Colonic mucosa (tissue), 4 donors: ENCODE measurements at places on chromosomes 6 and 20. TPM values are rescaled to one million over a fixed set of nuclear protein-coding genes. Genes with fewer than 3 reads are reported as not detected.

Gene SNPH
- 2.4 TPM for total RNA-seq

Gene ZSCAN23
- total RNA-seq = 2.6 TPM

Gene LINC00237
- not detected for total RNA-seq

Gene LAMA5
- total RNA-seq = 32.5 TPM

Gene SRMS
- total RNA-seq = 0.49 TPM

Gene PAK1IP1
- 6.6 TPM for total RNA-seq

Gene EDN1
- 16.2 TPM for total RNA-seq

Gene IYD
- 8.7 TPM for total RNA-seq

GRCh38 chr6:136052031-136052430, 198.1 kb downstream of the MTFR2 start:
- no peaks in the 10 kb centered on the region for H3K4me1 ChIP-seq
- no peak overlapping the region for H3K4me3 ChIP-seq
- H3K36me3 ChIP-seq = no peaks in the 10 kb centered on the region
- H3K27me3 ChIP-seq = no peaks in the 10 kb centered on the region
- DNase-seq = no peak

- no peak overlapping the region for H3K4me3 ChIP-seq
- H3K27ac ChIP-seq = no peak overlapping the region
- no peak for DNase-seq
These were observed 252.8 kb upstream of the PLN start for GRCh38 chr6:118295336-118295735.

DNA sequence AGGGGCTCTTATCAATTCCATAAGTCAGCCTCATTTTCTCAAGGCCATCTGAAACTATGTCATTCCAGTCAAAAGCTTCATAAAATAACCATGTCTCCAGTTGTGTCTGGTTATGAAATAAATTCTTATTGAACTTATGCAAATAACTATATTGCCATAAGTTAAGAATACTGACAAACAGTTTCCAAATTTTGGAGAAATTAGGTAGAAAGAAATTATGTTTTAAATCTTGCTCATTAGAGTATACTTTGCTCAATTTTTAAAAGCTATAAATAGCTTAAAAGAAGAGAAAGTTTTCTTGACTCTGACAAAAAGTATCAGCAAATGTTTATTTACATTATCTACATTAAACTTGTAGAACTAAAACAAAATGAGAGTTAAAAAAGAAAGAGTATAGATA, 63.0 kb upstream of the MRAP2 start:
- H3K4me1 ChIP-seq = no peaks in the 10 kb centered on the region
- no peak for DNase-seq
- H3K4me3 ChIP-seq = no peak overlapping the region
- H3K27ac ChIP-seq = no peak overlapping the region
- H3K36me3 ChIP-seq = no peaks in the 10 kb centered on the region
- no peaks in the 10 kb centered on the region for H3K27me3 ChIP-seq

DNA sequence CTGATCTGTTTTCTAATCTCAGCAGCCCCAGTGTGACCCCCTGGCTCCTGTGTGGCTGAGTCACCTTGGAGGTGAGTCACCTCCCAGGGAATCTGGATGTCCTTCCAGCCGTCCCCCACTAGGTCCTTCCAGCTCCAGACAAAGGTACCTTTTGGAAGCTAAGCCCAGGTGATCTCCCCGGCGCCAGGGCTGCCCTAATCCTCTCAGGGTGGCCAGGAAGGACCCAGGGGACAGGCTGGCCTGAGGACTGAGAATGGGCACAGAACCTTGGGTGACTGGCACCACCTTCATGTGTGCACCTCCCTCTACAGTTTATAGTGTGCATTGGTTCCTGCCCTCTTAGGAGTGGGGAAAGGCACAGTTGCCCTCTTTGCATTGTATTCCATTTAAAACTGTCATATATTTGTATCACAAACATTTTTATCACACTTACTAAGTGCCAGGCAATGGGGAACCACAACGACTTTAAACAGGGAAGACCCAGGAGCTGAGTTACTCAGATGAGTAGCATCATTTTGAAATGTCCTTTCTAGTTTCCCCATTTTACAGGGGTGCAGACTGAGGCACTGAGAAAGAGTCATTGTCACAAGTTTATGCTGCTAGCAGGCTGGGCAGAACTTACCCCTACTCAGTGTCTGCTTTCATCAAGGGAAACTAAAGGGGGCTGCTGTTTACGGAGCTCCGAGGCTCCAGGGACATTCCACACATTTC, 2.6 kb upstream of the BPIFB4 start:
- no peaks in the 10 kb centered on the region for H3K27me3 ChIP-seq
- H3K4me3 ChIP-seq = no peak overlapping the region
- no peaks in the 10 kb centered on the region for H3K4me1 ChIP-seq
- H3K36me3 ChIP-seq = no peaks in the 10 kb centered on the region
- no peak for DNase-seq
- H3K27ac ChIP-seq = no peak overlapping the region

GRCh38 chr6:33620158-33620855, 815 bp upstream of the ITPR3 start:
- peak overlapping the region; percentile 85 for H3K4me3 ChIP-seq
- no peaks in the 10 kb centered on the region for H3K36me3 ChIP-seq
- peak; percentile 69 for DNase-seq
- H3K4me1 ChIP-seq = peaks cover 13% of the 10 kb centered on the region
- no peaks in the 10 kb centered on the region for H3K27me3 ChIP-seq

DNA sequence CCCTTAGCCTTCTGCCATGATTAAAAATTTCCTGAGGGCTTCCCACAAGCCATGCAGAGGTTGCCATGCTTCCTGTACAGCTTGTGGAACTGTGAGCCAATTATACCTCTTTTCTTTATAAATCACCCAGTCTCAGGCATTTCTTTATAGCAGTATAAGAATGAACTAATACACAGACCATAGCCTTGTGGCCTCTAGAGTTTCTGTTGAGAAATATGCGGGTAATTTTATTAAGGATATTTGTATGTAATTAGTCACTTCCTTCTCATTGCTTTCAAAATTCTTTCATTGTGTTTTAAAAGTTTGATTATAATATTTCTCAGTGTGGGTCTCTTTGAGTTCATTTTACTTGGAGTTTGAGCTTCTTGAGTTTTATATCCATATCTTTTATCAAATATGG, 484.9 kb downstream of the COL12A1 start:
- H3K4me3 ChIP-seq = no peak overlapping the region
- H3K36me3 ChIP-seq = no peaks in the 10 kb centered on the region
- no peaks in the 10 kb centered on the region for H3K4me1 ChIP-seq

DNA sequence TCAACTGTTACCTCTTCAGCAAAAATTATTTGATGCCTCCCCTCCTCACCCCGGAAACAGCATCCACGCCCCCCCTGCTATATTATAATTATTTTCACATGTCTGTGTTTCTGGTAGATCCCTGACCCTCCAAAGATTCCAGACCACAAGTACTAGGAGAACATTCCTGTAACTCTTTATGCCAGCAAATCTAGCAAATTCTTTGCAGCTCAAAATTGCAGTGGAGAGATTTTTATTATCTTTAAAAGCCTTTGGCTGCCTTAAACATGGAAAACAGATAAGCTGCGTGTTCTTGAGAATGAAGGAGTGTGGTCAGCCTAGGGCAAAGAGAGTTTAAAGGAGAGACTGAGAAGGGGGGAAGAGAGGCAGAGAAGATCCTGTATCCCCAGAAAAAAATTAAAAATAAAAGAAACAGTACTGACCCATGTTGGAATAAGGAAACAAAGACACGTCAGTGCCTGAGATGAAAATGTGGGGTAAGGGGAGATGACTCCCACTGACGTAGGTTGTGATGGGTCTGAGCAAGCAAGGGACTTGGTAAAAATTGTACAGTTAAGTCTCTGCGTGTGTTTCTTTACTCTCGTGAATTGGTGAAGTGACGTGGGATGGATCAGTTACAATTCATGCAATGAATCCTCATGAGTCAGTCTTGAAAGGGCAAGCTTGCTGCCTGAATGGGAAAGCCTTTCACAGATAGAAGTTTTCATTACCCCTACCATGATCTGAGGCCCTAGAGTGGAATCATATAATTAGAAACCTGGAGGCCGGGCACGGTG, 8.3 kb downstream of the ID4 start:
- H3K4me3 ChIP-seq = no peak overlapping the region
- no peaks in the 10 kb centered on the region for H3K36me3 ChIP-seq
- no peak for DNase-seq
- H3K27me3 ChIP-seq = no peaks in the 10 kb centered on the region

GRCh38 chr6:15968519-15968918, 160.4 kb upstream of the MYLIP start:
- no peaks in the 10 kb centered on the region for H3K4me1 ChIP-seq
- no peak for DNase-seq
- no peak overlapping the region for H3K4me3 ChIP-seq
- no peaks in the 10 kb centered on the region for H3K27me3 ChIP-seq
- no peaks in the 10 kb centered on the region for H3K36me3 ChIP-seq

DNA sequence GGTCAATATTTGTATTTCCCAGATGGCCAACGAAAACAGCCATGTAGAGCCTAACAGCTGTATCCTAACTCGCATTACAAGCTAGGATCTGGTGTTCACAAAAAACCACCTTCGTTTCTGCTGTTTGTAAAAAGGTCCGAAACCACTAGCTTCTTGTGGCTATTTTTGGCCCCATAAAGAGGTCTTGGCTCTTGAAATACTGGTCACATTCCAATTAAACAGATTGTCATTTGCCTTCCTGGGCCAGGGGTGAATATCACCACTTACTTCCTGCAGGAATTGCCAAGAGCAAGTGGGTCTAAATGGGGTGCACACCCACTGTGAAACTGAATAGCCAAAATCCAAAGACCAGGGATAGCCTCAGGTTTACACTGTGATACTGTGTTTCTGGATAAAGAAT, 48.2 kb downstream of the TSHZ2 start:
- no peaks in the 10 kb centered on the region for H3K4me1 ChIP-seq
- H3K27me3 ChIP-seq = no peaks in the 10 kb centered on the region
- H3K27ac ChIP-seq = no peak overlapping the region
- DNase-seq = no peak

DNA sequence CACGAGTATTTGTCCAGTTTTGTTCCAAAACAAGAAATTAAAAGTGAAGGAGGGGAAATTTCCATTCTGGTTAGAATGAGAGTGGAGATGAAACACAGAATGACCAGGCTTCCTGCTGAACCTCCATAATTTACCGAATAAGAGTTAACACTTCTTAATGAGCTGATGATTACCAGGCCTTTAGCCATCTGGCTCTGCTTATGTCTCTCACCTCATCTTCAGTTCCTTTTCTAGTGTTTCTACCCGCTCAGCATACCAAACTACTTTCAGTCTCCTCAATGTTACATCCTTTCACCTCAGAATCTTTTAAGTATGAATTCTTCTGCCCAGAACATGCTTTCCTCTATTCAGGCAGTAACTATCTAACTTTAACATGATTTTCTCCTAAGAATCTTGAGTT, 209.0 kb upstream of the RSPO3 start:
- no peak for DNase-seq
- H3K27ac ChIP-seq = no peak overlapping the region
- H3K4me1 ChIP-seq = no peaks in the 10 kb centered on the region
- H3K27me3 ChIP-seq = no peaks in the 10 kb centered on the region
- no peaks in the 10 kb centered on the region for H3K36me3 ChIP-seq

DNA sequence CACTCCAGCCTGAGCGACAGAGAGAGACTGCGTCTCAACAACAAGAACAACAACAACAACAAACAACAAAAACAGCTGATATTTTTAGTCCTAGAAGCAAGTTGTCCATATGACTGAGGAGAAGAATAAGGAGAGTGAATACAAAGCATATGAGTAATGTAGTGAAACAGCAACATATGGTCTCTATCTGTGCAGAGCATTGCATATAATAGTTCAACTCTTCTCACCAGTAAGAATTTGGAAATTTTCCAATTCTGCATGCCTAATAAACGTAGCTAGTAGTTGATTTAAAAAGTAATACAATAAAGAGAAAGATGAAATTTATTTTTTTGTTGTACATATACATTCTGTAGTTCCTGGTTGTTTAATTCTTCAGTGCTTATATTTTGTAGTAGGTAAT, 129.7 kb upstream of the FAM83B start:
- H3K36me3 ChIP-seq = no peaks in the 10 kb centered on the region
- H3K4me1 ChIP-seq = no peaks in the 10 kb centered on the region
- no peak overlapping the region for H3K4me3 ChIP-seq

GRCh38 chr6:48919555-48919954, 543.5 kb downstream of the MMUT start:
- no peaks in the 10 kb centered on the region for H3K4me1 ChIP-seq
- no peak overlapping the region for H3K27ac ChIP-seq
- H3K27me3 ChIP-seq = no peaks in the 10 kb centered on the region
- H3K4me3 ChIP-seq = no peak overlapping the region
- no peaks in the 10 kb centered on the region for H3K36me3 ChIP-seq

DNA sequence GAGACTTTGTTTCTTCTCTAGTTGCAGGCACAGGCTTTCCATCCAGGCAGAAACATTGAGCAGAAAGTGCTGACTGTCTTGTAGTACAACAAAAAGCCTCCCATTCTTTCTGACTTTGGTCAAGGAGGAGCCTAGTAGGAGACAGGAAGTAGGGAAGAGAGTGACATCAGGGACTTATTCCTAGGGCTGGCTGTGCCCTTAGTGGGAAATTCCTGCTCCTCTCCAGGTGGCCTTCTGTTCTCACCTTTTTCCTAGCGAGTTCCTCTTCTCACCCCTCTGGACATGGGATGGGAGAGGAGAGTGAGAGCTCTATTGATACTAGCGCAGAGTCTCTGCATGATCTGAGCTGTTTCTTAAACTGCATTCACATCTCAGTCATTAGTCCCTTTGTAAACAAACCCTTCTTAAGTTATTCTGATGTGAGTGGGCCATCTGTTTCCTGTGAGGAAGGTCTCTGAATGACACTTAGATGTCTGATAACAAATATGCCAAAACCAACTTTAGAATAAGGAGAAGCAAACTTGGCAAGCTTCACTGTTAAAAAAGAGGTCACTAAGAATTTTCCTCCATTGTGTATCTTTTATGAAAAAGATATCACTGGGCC, 455.0 kb downstream of the GJA1 start:
- no peaks in the 10 kb centered on the region for H3K27me3 ChIP-seq
- no peaks in the 10 kb centered on the region for H3K4me1 ChIP-seq
- DNase-seq = no peak
- H3K27ac ChIP-seq = no peak overlapping the region
- no peak overlapping the region for H3K4me3 ChIP-seq
- no peaks in the 10 kb centered on the region for H3K36me3 ChIP-seq

- no peaks in the 10 kb centered on the region for H3K27me3 ChIP-seq
- no peak for DNase-seq
- H3K27ac ChIP-seq = no peak overlapping the region
- no peaks in the 10 kb centered on the region for H3K36me3 ChIP-seq
- H3K4me3 ChIP-seq = no peak overlapping the region
- H3K4me1 ChIP-seq = no peaks in the 10 kb centered on the region
These were observed 261.1 kb downstream of the QKI start for GRCh38 chr6:163675611-163676010.

GRCh38 chr20:2346188-2346587, 34.5 kb upstream of the TGM6 start:
- no peaks in the 10 kb centered on the region for H3K4me1 ChIP-seq
- H3K4me3 ChIP-seq = no peak overlapping the region
- no peaks in the 10 kb centered on the region for H3K36me3 ChIP-seq
- no peaks in the 10 kb centered on the region for H3K27me3 ChIP-seq
- DNase-seq = no peak
- no peak overlapping the region for H3K27ac ChIP-seq

- H3K27ac ChIP-seq = no peak overlapping the region
- no peak for DNase-seq
- no peaks in the 10 kb centered on the region for H3K36me3 ChIP-seq
- H3K4me1 ChIP-seq = no peaks in the 10 kb centered on the region
- H3K4me3 ChIP-seq = no peak overlapping the region
These were observed 117.2 kb upstream of the RALGAPA2 start for GRCh38 chr20:20829681-20830080.

- no peaks in the 10 kb centered on the region for H3K27me3 ChIP-seq
- no peaks in the 10 kb centered on the region for H3K36me3 ChIP-seq
- H3K4me1 ChIP-seq = no peaks in the 10 kb centered on the region
- H3K4me3 ChIP-seq = no peak overlapping the region
These were observed 37.3 kb upstream of the TOP1 start for GRCh38 chr20:40991181-40991889.
